DMS 273 treated with DMSO at 0.1 percent for 48 hours (cell line): ENCODE measurements at places on chromosomes 2 and 18.

GRCh38 chr2:206488623-206489022 is 45.3 kb downstream of the ADAM23 start:
- DNase-seq = no peak

DNA sequence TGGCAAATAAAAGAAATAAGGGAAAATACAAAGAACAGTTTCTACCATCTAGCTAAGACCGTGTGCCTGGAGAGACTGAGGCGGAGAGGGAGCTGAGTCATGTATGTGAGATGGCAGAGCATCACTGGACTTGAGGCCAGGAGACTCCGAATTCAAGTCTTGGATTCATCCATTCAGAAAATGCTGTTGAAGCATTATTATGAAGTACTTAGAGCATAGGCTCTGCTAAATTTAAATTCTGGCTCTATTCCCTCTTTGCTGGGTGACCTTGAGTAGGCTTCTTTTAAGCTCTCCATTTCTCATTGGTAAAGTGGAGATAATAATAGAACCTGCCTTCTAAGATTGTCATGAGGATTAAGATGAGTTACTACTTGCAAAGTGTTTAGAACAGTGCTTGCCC is 34.7 kb downstream of the NPHP1 start:
- DNase-seq = no peak

GRCh38 chr2:65458999-65459398 is 26.6 kb upstream of the SPRED2 start:
- DNase-seq = no peak

DNA sequence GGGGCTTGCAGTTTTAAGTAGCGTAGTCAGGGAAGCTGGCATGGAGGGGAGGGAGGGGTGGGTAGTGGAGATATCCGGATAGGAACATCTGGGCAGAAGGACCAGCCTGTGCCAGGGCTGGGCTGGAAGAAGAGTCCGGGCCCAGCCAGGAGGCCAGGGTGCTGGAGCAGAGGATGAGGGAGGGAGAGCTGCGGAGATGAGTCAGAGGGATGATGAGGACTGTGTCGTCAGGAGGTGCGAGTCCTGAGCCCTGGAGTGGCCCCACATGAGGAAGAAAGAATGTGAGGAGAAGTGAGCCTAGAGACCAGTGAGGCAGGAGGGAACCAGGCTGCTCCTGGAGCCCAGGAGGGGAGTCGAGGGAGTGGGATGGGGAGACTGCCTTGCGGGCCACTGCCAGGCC is 82.4 kb downstream of the CTIF start:
- no peak for DNase-seq

- no peak for DNase-seq
These were observed 40.6 kb downstream of the CAPN13 start for GRCh38 chr2:30766666-30767065.
